ENCODE measurements at places on chromosomes 6 and 20. TPM values are rescaled to one million over a fixed set of nuclear protein-coding genes. Genes with fewer than 3 reads are reported as not detected.
A peak's percentile ranks its signal among the peaks of the same experiment; 100 is the strongest.

- no peak for DNase-seq
These were observed 7.6 kb downstream of the CD93 start for GRCh38 chr20:23078351-23079015.

DNA sequence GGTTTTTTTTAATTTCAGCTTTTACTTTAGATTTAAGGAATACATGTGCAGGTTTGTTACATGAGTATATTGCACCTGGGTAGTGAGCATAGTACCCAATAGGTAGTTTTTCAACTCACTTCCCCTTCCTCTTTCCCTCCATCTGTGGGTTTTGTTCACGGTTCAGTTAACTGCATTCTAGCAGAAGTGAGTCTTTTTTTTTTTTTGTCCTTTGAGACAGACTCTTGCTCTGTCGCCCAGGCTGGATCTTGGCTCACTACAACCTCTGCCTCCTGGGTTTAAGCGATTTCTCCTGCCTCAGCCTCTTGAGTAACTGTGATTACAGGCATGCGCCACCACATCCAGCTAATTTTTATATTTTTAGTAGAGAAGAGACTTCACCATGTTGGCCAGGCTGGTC lies 8.7 kb downstream of the UBR2 start:
- DNase-seq, result no peak

GRCh38 chr6:97841763-97842162 lies 558.7 kb upstream of the MMS22L start:
- DNase-seq, result peak; percentile 29

DNA sequence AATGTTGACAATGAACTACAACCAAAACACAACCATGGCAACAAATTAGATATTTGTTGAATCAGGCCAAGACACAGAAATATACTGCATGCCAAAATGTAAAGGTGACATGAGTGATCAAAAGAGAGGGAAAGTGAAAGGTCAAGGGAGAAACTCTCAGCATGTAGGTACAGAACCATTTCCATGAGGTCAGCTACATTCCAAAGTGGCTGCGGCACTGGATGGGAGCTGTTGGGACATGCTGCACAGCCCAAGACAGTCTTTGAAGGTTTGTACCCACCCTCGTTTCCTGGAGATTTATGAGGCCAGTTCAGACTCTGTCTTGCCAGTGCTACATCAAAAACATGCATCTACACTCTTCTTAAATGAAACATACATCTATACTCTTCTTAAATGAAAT lies 579.9 kb downstream of the BMP2 start:
- no peak for DNase-seq

Gene GLP1R
- total RNA-seq, result not detected

- no peak for DNase-seq
These were observed 1.1 kb upstream of the IL17F start for GRCh38 chr6:52245425-52245824.

GRCh38 chr6:123594776-123595175 lies 42.0 kb downstream of the TRDN start:
- DNase-seq, result no peak

Gene ERVFRD-1
- not detected for total RNA-seq

Gene KCNQ2
- total RNA-seq, result 0.17 TPM

DNA sequence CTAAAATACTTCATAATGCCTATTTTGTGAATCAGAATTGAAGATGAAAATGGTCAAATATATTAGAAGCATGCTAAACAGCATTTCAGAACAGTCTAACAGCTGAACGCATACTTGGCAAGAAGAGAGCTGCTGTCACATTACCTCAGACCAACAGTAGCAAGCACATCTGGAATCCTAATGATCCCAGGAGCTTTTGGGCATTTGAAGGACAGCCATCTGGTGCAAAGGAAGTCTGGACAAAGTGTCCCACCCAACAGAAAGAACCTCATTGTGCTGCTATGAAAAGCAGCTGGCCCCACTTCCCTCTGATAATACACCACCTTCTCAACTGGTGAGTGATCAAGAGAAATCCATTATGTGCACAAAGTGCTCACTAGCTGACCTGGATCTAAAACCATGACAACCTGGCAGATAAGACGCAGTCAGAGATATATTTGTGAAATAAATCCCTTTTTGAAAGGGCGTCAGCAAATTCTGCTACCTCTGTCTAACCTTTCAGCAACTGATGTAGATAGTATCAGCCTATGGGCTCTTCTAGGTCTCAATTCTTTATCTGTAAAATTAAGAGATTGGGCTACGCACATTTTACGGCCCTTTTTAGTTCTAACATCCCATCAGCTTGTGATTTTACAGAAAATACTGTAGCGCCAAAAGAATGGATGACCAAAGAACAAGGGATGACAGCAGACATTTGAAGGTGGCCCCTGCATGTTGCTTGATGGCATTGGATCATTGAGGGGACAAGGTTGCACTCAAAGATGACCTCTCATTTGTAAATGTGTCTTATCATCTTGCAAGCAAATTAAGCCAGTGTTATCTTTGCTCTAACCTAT lies 78.7 kb downstream of the SGK1 start:
- no peak for DNase-seq

DNA sequence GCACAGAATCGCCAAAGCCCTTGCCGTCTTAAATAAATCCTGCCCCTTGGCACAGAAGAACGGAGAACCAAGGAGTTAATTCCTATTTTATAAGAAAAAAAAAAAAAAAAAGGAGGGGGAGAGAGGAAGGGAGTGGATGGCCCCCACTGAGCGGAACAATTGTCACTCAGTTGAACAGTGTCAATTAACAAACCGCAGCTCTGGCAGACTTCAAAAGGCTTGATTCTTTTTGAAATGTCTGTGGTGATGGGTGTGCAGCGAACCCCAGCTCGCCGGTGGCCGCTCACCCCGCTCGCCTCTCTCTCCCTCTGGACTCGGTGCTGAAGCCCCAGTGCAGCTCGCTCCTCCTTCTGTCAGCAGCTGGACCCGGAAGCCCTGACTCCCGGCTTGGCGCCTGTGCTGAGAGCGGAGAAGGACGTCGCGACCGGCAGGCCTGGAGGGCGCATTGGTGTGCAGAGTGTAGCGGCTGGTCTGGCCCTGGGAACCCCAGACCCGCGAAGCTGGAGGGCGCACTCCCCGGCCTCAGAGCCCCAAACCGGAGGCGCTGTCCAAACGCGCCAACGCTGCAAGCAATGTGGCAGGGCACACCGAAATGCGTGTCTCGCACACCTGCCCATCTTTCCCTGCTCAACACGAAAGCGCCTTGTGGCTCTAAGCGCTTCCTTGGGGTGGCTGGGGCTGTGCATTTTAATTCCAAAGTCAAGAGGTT lies 3.4 kb downstream of the LINC00237 start:
- DNase-seq, result peak; percentile 45

- DNase-seq, result peak; percentile 60
These were observed 760 bp upstream of the IBTK start for GRCh38 chr6:82248273-82248735.

GRCh38 chr20:50819349-50819748 lies 24.5 kb downstream of the BCAS4 start:
- no peak for DNase-seq

DNA sequence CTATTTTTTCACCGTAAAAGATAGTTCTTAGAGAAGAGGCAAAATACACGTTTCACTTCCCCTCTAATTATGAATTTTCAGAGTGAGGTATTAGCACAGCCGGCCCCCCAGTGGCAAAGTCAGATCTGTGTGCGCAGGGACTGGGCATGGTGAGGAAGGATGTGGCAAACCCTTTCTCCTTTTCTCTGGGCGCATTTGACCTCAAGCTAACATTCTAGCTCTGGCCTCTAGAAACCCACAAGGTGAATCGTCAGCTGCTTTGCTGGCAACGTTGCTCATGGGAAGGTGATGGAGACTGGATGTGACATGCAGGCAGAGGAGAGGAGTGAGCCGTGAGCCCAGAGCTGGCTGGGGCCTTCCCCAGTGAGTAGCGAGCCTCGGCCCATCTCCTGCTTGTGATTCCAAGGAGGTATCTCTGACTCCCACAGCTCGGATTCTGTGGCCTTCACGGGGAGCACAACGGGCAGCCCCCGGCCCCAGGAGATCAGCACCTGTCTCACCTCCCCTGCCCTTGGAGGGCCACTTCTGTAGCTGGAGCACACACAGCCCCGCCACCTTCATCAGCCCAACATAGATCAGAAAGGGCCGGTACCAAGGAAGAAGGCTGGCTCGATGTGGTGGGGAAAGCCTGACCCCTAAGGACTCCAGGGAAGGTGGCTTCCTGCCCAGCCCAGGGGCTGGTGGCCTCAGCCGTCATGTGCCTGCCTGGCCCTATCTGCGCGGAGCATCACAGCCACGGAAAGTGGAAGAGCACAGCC lies 152.8 kb downstream of the TAF4 start:
- no peak for DNase-seq

Gene PSORS1C1
- total RNA-seq, result 1.5 TPM

DNA sequence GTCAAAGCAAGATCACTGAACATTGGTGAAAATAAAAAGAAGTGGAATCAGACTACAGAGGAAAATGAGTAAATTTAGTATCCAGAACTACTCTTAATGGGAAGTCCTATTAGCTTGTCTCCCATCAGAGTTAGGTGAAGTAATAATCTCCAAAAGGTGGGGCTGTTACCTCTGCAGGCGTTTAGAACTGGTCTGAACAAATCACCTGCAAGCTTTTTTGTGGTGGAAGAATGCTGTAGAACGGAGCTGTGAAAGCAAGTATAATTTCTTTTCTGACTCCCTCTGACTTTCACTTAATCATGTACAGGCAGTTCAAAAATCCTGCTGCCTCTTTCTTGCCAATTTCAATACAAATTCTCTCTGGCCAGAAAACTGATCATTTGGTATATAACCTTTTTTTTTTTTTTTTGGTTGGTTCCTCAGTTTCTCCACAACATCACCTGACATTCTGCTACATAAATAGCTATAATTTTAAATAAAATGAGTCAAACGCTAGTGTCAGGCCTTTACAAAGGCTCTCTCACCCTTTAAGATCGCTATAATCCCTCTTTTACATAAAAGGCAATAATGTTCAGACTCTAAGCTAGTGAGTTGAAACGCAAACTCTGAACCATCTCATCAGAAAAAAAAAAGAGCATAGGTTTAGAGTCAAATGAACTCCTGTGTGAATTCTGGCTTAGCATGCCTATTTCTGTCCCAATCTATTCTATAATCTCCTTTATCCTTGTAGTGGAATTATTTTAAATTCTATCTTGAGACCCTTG lies 38.8 kb downstream of the CITED2 start:
- DNase-seq, result no peak

Gene CD24
- total RNA-seq, result 193 TPM

Gene SAPCD1
- 0.27 TPM for total RNA-seq

- no peak for DNase-seq
These were observed 24.9 kb downstream of the DPPA5 start for GRCh38 chr6:73329201-73329600.

Gene GRM4
- 0.06 TPM for total RNA-seq

DNA sequence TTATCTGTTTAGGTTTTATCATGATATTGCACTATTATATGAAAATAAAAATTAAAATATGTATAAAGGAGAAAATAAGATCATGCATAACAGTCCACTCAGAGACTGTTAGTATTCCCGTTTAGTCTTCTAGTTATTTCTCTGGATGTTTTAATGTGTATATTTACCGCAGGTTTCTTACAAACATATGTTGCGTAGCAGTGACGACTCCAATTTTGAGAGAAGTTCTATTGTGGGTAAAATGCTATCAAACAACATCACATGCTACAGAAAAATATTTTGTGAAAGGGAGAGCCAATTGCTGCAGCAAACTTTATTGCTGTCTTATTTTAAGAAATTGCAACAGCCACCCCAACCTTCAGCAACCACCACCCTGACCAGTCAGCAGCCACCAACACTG lies 72.4 kb upstream of the NXT1 start:
- DNase-seq, result no peak

- DNase-seq, result no peak
These were observed 796 bp downstream of the PHF20 start for GRCh38 chr20:35772563-35773058.

DNA sequence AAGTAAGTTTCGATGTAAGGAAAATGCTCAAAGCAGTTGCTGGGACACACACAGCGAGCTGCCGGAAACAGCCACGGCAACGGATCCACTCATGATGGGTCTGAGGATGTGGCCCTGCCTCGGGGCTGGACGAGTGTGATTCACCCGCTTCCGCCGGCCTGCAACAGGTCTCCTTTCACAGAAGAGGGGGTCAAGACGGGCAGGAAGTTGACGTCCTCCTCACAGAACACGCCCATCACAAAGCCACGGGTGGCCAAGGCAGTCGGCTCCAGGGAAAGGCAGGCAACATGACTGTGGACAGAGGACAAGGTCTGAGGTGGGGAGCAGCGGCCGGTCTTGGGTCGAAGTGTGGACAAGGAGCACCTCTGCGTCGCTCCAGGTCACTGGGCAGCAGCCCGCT lies 29.9 kb upstream of the SMOC2 start:
- DNase-seq, result peak; percentile 66

GRCh38 chr6:68975816-68976215 lies 340.7 kb downstream of the ADGRB3 start:
- no peak for DNase-seq

DNA sequence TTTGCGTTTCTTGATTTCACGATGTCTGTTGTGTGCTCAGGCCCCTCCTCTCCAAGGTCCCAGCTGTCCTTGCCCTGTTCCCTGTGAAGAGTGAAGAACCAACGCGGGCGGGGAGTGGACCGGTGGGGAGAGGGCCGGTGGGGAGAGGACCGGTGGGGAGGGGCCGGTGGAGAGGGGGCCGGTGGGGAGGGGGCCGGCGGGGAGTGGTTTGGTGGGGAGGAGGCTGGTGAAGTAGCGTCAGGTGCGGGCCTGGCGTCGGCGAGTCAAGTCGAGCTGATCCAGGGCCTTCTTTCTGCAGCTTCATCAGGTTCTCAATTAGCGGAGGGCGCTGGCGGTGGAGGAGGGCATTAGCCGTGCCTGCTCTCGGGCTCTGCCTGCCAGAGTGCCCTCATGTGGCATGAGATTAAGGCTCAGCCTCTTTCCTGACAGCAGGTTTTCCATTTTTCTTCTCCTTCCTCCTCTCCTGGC lies 21.2 kb upstream of the BHLHE23 start:
- peak; percentile 66 for DNase-seq

- no peak for DNase-seq
These were observed 214.9 kb downstream of the LY86 start for GRCh38 chr6:6803180-6803977.

GRCh38 chr20:44522841-44523240 lies 971 bp upstream of the SERINC3 start:
- no peak for DNase-seq

- DNase-seq, result no peak
These were observed 86.4 kb downstream of the CEBPB start for GRCh38 chr20:50277064-50277415.

- no peak for DNase-seq
These were observed 7.8 kb downstream of the SMIM13 start for GRCh38 chr6:11101417-11101816.

DNA sequence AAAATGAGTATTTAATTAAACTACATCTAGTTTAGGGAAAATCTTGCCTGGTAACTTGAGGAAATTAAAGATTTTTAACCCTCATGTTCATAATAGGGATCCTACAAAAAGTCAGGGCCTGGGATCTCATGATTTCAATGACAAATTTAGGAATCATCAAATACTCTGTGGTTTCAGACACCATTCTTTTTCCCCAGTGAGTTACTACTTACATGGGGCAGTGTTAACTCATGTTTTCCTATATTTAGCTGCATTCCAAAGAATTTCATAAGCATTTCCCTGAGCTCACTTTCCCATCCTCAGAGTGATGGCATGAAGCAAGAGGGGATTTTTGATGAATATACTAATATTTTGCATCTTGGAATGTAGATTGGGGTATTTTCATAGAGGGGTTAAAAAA lies 321.7 kb downstream of the CENPW start:
- no peak for DNase-seq

Gene SLC22A2
- 1.1 TPM for total RNA-seq

- DNase-seq, result no peak
These were observed 294.5 kb downstream of the ZFAND3 start for GRCh38 chr6:38113825-38114576.

Gene CRISP2
- 0.23 TPM for total RNA-seq

- DNase-seq, result peak; percentile 63
These were observed 115.4 kb downstream of the OPRM1 start for GRCh38 chr6:154154389-154154967.
